Activated T-helper 1 cell treated with Interleukin-2 at 50 U/mL for 16 hours (primary cell): ENCODE measurements at places on chromosomes 1 and 21.

DNA sequence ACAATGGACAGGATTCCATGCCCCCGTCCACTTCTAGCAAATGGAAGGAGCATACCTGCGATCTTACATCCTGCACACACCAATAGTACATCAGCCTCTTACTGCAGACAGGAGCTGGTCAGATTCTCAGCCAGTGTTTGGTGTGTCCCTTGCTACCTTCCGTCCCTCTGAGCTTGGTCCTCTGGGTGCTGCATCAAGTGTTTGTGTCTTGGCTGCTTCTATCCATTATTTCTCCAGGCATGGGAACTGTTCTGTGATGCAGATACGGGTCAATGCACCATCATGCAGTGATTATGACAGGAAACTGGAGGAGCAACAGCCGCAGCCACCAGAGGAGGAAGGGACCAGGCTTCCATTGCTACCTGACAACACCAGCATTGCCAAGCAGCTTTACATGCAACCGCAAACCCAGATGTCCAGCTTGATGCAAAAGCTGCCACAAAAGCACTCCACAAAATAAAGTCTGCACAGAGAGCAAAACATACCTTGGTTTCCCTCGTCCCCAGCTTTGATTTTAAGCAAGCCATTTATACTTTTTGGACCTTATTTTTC, 21.9 kb upstream of the OVAAL start:
- no peak for DNase-seq

GRCh38 chr21:29947119-29947518, 7.3 kb upstream of the GRIK1 start:
- DNase-seq: no peak

DNA sequence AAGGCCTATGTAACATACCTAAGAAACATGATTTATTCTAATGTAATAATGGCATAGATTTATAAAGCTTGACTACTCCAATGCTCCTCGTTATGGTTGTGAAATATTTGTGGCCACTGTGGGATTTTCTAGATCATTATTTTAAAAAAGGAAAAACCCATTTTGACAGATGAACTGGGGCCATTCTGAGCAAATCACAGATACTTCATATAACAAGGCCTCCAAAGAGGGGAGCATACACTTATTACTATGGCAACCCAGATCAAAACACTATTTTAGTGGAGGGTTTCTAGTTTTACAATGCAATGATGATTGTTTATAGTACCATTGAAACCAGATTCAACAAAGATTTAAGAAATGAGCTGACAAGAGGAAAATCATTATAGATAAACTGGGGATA, 346.6 kb downstream of the ZNF326 start:
- no peak for DNase-seq

DNA sequence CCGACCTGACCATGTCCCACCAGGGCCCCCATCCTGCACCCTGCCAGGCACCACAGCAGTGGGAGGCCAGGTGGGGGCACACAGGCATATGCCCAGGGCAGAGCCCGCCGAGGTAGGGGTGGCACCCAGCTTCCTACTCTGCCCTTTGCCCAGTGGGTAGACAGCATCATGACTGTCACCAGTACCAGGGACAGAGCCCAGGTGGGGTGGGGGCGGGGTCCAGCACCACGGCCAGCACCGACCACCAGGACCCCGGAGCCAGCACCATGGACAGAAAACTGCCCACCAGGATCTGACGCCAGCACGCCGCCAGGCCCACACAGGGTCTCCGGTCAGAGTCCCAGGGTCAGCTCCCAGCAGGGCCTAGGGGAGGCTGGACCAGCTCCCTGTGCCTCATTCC, 3.8 kb downstream of the TAS1R3 start:
- no peak for DNase-seq

GRCh38 chr1:226134170-226135058, 52.1 kb downstream of the ACBD3 start:
- DNase-seq: no peak

- DNase-seq: no peak
Observed at GRCh38 chr1:102772831-102773230, 335.5 kb downstream of the COL11A1 start.

DNA sequence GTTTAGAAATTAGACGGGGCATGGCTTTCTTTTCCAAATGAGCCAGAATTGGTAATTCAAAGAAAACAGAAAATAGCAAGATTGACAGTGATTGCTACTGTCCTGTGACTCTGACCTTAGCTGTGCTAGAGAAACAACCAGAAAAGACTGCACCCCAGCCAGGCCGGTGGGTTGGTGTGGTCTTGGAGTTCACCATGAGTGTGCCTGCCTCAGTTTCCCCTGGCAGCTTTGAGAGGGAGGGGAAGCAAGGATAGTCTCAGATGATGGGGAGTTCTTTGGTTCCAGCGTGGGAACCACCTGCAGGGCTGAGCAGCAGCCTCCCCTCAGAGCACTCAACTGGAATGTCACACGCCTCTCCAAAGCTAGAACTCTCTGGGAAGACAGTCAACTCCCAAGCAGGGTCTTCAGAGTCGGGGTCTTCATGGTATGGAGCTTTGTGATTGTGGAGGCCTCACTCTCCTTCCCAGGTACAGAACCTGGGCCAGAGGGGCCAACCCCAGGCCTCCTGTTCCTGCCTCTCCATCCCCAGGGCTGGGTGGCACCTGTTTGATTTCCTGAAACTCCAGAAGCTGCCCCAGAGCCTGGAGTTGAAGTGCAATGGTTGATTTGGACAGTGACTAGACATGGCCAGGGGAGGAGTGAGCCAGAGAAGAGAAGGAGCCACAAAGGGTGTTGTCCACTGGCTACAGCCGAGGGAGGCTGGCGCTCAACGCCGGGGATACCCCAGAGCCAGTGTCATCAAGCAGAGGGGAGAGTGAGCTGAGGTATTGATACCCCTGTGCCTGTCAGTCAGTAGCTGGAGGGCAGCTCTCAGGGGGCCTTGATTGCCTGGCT, 35.7 kb downstream of the SIM2 start:
- DNase-seq: no peak

DNA sequence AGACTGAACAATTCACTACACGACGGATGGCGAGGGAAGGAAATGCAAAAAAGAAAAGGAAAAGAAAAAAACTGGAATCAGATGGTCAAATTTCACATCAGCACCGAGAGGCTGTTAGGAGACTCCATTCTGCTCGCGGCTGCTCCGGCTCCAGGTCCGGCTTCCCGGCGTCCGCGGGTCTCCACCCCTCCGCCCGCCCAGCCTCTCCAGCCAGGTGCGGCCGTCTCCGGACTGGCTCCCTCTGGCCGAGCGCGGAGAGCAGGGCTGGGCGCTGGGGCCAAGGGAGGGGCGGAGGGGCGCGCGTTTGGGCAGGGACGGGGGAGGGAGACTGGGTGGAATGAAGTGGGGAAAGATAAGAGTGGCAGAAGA, 332 bp downstream of the KCNJ6 start:
- DNase-seq: no peak

GRCh38 chr21:35436899-35437298, 387.8 kb upstream of the RUNX1 start:
- no peak for DNase-seq

DNA sequence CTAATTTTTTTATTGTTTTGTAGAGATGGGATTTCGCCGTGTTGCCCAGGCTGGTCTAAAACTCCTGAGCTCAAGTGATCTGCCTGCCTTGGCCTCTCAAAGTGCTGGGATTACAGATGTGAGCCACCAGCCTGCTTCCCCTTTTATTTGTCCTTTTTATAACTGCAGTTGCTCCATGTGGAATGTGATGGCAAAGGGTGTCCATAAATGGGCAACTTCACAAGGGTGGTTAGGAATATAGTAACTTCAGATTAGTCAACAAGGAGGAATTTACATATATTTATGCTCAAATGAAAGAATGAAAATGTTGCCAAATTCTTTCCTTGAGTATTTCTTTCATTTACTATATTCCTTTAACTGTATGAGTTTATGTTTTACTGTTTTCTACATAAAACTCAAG, 182.9 kb downstream of the BACH1 start:
- DNase-seq: no peak

- DNase-seq: no peak
Observed at GRCh38 chr1:76759171-76759860, 108.0 kb upstream of the ST6GALNAC5 start.

DNA sequence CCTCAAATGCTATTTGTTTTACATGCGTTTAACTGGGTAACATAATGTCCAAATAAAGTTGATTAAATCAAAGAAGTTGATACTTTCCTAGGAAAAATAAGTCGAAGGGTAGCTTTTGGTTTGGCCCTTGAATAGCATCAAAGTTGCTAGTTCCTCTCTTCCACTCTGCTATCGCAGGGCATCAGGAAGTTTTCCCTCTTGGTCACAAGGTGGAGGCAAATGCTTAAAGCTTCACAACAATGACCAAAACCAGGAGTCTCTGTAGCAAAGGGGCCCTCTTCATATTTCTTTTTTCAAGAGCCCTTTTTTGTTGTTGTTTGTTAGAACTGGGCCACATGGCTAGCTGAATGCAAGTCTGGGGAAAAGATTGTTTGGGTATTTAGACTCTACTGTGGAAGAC, 668.4 kb downstream of the KCNT2 start:
- no peak for DNase-seq

DNA sequence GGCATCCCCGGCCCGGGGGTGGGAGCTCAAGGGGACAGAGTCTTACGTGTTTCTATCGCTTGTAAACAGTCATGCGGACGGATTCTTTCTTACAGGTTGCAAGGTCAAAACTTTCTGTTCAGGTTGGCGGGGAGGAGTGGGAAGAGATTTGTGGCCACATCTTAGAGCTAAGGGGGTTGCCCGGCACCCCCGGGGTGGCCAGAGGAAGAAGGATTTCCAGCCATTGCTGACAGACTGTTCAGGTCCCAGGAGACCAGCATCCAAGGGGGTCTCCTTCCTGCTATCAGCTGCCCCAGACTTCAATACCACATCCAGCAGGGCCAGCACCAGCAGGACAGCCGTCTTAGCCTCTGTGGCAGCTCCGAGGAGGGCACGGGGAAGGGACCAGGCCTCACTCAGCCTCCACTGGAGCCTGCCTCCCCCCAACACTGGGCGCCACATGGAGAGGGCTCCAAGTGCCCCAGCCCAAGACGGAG, 52.0 kb downstream of the KIF21B start:
- no peak for DNase-seq
